Pancreas (tissue), 10 donors: ENCODE measurements at places on chromosomes 5 and 9. TPM values are rescaled to one million over a fixed set of nuclear protein-coding genes. Genes with fewer than 3 reads are reported as not detected.
A peak's percentile ranks its signal among the peaks of the same experiment; 100 is the strongest.

GRCh38 chr5:134997015-134997414 is 29.3 kb downstream of the CATSPER3 start:
- no peak for DNase-seq

DNA sequence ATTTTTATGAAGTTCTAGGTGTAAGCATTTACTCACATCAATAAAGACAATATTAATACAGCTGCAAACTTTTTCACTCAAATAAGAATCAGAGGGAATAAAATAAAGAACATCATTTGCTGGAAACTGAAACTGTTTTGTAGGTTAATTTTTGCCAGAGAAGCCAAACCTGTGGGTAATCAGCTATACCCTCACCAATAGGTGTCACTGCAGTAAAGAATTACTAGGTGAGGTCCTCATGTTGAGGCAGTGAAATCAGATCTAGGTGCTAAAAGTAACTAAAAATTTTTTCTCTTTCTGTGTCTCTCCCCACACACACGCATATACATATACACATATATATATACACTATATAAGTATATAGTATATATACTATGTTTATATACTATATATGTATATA is 1016.3 kb upstream of the SEMA6A start:
- DNase-seq = no peak

DNA sequence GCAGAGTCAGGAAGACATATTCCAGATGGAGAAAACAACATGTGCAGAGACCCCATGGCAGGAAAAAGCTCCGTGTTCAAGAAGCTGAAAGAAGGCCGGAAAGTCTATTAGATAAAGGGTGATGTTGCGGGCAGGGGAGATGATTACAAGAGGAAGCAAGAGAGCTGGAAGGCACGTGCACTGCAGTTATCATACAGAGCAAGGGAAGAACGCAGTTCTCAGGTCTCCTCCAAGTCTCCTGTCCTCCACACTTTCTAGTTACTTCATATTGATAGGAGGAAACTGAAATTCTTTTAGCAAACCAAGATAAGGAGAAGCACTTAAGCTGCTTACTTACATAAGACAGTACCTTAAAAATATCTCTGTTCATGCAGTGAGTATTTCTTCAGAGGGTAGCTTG is 58.3 kb upstream of the PLPP6 start:
- no peak for DNase-seq

- DNase-seq = no peak
Observed at GRCh38 chr5:121189342-121190305, 662.1 kb upstream of the FTMT start.

GRCh38 chr9:132885720-132886333 is 7.1 kb downstream of the SPACA9 start:
- DNase-seq = no peak

Gene SELENOP
- 69.8 TPM for total RNA-seq

GRCh38 chr5:173231996-173232498 is 3.0 kb downstream of the NKX2-5 start:
- no peak for DNase-seq

GRCh38 chr5:120808135-120808534 is 344.0 kb downstream of the PRR16 start:
- DNase-seq = no peak

- peak; percentile 51 for DNase-seq
Observed at GRCh38 chr5:19531374-19531952, 456.5 kb downstream of the CDH18 start.

Gene MLLT3
- 4.1 TPM for total RNA-seq

GRCh38 chr5:154576429-154576806 is 98.4 kb upstream of the HAND1 start:
- DNase-seq = no peak

Gene PCDHA12
- total RNA-seq = 1.5 TPM

DNA sequence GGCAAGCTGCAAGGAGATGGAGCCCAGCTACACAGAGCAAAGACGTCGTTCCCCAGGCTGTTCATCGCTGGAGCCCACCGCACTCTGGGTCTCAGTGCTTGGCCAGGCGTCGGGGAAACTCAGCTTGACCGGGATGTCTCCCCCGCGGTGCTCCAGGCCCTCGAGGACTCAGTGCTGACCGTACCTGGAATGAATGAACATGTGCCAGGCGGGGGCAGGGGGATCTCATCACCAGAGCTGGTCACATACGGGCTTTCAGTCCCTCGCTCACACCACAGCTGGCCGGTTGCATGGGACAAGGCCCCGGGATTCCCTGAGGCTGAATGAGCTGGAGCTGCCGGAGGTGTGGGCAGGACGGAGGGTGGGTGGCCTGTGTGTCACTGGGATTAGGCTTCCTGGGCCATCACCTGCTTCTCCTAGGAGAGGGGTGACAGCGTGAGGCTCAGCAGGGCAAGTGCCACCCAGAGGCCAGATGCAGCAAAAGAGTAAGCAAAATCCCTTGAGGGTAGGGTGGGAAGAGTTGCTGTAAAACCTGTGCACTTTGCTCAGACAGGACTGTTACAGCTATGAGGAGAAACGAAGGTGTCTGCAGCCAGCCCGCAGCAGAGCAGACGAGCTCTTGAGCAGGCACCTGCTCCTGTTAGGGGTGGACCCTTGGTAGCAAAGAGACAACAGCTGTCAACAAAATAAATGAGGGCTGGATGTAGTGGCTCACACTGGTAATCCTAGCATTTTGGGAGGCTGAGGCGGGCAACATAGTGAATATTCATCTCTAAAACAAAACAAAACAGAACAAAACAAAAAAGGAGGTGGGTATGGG is 70.7 kb upstream of the RAPGEF1 start:
- DNase-seq = no peak

Gene NHP2
- total RNA-seq = 63.9 TPM

DNA sequence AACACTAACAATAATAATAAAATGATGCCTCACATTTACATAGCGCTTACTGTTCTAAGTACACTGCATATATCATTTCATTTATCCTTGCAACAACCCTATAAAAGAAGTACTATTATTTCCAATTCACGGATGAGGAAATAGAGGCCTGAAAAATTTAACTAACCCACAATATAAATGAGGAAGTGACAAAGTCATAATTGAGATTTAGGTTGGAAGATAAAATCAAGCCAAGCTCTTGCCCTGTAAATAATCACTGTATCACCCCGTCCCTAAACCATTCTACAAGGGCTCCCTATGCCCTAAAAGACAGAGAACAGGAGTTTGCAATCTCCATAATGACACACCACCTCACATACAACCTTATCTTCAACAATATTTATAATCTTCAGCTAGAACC is 49.6 kb downstream of the STRBP start:
- DNase-seq = no peak
